T-helper 17 cell (primary cell): ENCODE measurements at places on chromosomes 7 and 10. TPM values are rescaled to one million over a fixed set of nuclear protein-coding genes. Genes with fewer than 3 reads are reported as not detected.

Gene PCBD1
- 8.1 TPM for total RNA-seq

Gene PIK3CG
- total RNA-seq: 24.8 TPM

Gene JCAD
- not detected for total RNA-seq

GRCh38 chr7:20991544-20991943, 204.9 kb upstream of the SP8 start:
- no peak overlapping the region for H3K27ac ChIP-seq
- H3K4me1 ChIP-seq: no peaks in the 10 kb centered on the region
- DNase-seq: no peak

- no peaks in the 10 kb centered on the region for H3K27me3 ChIP-seq
- DNase-seq: no peak
- H3K4me1 ChIP-seq: peaks cover 28% of the 10 kb centered on the region
- H3K36me3 ChIP-seq: peaks cover 11% of the 10 kb centered on the region
- H3K27ac ChIP-seq: peak overlapping the region; percentile 74
Observed at GRCh38 chr10:62000726-62001125, 99.2 kb downstream of the ARID5B start.
